GM23338 (cell line): ENCODE measurements at places on chromosomes 11 and 22. TPM values are rescaled to one million over a fixed set of nuclear protein-coding genes. Genes with fewer than 3 reads are reported as not detected.

GRCh38 chr22:19832476-19833108 is 22.1 kb downstream of the GNB1L start:
- no peak for DNase-seq

DNA sequence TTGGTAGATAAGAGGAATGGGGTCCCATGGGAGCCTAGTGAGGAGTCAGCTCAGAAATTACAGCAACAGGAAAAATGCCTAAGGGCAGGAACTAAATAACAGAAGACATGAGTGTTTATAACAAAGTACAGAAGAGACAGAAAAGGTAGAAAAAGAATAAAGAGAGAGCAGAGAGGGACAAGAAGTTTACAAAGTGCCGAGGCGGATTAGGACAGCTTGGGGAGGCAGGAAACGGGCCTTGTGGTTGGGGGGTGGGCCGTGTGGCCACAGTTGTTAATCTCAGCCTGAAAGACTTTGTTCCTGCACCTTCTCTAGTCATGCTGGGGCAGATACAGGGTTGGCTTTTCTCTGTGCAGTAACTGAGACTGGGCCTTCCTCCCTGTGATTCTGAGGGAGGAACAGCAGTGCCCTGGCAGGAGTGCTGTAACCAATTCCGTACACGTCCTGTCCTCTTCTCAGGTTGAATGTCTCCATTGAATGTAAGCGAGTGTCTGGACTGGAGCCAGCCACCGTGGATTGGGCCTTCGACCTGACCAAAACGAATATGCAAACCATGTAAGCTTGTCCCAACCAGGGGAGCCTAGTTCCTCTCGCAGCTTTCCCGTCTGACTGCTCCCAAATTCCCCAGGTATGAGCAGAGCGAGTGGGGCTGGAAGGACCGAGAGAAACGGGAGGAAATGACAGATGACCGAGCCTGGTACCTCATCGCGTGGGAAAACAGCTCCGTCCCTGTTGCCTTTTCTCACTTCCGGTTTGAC is 13.2 kb downstream of the NAA40 start:
- no peak for DNase-seq

DNA sequence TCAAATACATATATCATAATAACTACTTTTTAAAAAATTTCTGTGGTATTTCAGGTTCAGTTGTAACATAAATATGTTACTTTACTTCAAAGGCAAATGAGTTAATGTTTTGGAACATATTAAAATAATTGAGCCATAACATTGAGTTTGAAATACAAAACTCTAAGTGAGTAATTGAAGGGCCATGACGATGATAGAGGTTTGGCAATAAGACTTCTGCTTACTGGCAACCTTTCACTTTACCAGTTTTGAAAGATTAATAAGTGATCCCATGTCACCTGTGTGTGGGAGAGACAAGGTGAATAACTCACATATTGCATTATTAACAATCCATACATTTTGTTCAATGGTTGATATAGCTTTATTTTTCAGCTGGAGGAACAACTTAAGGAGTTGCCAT is 144.4 kb downstream of the GRIA4 start:
- DNase-seq: no peak

DNA sequence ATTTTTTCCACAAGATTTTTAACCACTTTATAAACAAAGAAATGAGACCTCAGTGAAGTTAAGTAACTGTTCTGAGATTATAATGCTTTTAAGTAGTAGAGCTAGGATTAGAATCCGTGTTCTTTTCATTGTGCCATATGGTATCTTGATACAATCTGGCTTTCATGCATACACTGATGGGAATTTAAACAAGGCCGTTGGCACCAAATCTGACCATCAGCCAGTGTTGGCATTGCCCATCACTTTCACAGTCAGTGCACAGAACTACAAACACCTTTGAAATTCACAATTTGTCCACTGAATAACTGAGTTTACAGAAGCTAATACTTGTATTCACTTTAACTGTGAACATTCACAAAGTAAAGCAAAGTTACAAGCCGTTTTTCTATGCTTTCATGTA is 1228.0 kb downstream of the TBC1D22A start:
- no peak for DNase-seq

- no peak for DNase-seq
These were observed 67.5 kb downstream of the NFAM1 start for GRCh38 chr22:42364604-42365110.

DNA sequence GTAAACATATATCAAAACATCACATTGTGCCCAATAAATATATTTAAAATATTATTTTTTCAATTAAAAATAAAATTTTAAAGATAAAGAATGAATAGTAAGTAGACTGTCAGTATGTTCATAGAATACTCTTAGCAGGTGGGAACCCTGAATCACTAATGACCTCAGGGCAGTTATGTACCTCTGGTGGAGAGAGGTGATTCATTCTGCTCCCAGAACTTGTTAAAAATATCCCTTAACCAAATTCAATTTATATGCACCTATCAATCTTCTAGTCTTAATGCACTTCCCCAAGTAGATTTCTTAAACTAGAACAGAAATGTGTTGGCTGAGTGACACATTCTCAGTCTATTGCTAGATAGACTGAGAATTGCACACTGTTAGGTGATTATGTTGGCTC is 183.9 kb upstream of the SYN3 start:
- no peak for DNase-seq

DNA sequence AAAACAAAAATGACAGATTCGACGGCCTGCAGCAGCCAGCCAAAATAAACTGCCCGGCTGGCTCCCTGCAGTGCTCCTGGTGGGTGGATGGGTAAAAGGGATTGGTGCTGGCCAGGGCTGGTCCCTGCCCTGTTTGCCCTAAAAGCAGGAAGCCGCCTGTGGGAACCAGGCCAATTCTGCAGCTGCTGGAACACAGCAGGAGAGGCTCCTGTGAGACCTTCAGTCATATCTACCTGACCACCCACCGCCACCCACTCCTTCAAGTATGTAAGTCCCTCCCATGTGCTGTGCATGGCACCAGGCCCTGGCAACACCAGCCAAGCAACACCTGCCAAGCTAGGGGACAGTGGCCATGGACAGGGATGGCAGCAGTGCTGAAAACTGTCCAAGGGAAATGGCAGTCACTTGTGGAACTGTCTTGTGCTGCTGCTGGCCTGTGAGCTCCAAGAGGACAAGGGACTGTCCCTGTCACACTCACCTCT is 48.7 kb upstream of the ARFGAP3 start:
- DNase-seq: no peak

- no peak for DNase-seq
These were observed 583.4 kb downstream of the SOX6 start for GRCh38 chr11:15772981-15773380.

DNA sequence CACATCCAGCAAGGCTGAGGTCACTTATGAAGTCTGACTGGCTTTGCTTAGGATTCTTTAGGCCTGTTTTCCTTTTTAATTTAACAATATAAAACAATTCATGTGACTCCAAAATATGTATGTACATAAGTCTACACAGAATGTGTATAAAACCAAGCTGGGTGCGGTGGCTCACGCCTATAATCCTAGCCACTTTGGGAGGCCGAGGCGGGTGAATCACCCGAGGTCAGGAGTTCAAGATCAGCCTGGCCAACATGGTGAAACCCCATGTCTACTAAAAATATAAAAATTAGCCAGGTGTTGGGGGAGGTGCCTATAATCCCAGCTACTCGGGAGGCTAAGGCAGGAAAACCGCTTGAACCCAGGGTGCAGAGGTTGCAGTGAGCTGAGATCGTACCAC is 83.1 kb downstream of the SHANK2 start:
- no peak for DNase-seq

DNA sequence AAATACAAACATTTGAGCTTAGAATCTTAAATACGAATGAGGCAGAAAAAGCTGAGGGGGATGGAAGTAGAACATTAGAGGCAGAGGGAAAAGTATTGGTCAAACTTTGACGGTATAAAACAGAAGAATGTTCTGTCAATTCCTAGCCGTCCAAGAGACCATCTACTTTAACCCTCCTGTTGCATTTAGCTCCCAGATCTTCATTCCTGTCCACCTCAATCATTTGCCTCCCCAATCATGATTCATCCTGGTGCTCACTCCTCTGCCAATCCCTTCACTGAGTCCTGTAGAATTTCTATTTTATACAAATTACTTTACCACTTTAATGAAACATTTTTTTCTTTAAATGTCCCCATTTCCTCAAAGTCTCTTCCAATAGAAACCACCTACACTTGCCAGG is 28.2 kb downstream of the C2CD3 start:
- DNase-seq: no peak

- no peak for DNase-seq
These were observed 51.2 kb downstream of the PDE2A start for GRCh38 chr11:72623052-72623451.

GRCh38 chr11:12246989-12247388 is 130.4 kb upstream of the PARVA start:
- DNase-seq: no peak

- DNase-seq: peak; percentile 73
These were observed 159.9 kb upstream of the GRK3 start for GRCh38 chr22:25404556-25404927.

GRCh38 chr11:17266781-17267180 is 9.8 kb upstream of the NUCB2 start:
- DNase-seq: no peak

The APOA5 gene
- total RNA-seq: 0.16 and 0.35 TPM in 2 replicates

The F2 gene
- 0.21 TPM in 1 of 2 replicates, not detected in the other for total RNA-seq

The TSPAN32 gene
- not detected in 2 replicates for total RNA-seq

The HEPHL1 gene
- 0.04 and 0.07 TPM in 2 replicates for total RNA-seq

The MRGPRF gene
- 9.0 and 10.8 TPM in 2 replicates for total RNA-seq

The PIH1D2 gene
- 0.16 and 0.80 TPM in 2 replicates for total RNA-seq
